Activated CD4-positive, alpha-beta T cell treated with anti-CD3 and anti-CD28 coated beads for 4 hours (primary cell): ENCODE measurements at places on chromosomes 6 and 20.

DNA sequence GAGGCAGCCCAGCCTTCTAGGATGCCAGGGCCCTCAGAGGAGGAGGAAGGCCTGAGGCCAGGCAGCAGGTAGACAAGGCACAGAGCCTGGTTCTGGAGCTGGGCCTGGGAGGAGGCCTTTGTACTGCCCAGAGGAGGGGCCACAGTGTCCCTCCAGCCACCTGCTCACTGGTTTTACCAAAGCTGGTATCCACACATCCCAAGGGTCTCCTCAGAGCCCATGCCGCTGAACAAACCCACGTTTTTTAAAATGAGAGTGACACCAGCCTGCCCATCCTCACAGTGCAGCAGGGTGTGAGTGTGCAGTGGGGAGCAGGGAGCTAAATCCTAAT lies 162.7 kb downstream of the LY86 start:
- DNase-seq: no peak

DNA sequence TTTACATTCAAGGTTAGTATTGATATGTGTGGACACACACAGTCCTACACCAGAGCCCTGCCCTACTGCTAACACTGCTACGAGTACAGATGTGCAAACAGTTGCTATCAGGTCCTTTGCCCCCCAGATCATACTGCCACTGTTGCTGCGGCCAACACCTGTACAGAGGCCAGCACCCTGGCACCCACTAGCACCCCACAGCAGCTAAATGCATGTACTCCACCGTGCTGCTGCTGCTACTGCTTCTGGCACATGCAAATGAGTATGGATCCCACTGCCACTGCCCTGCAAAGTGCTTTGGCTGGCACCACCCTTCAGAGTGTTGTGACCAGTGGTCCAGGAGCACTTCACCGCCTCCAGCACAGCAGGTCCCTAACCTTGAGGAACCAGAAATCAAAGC lies 621.9 kb downstream of the GRIK2 start:
- no peak for DNase-seq

- DNase-seq: no peak
Measured at GRCh38 chr6:151862461-151862860, 55.0 kb downstream of the ESR1 start.

DNA sequence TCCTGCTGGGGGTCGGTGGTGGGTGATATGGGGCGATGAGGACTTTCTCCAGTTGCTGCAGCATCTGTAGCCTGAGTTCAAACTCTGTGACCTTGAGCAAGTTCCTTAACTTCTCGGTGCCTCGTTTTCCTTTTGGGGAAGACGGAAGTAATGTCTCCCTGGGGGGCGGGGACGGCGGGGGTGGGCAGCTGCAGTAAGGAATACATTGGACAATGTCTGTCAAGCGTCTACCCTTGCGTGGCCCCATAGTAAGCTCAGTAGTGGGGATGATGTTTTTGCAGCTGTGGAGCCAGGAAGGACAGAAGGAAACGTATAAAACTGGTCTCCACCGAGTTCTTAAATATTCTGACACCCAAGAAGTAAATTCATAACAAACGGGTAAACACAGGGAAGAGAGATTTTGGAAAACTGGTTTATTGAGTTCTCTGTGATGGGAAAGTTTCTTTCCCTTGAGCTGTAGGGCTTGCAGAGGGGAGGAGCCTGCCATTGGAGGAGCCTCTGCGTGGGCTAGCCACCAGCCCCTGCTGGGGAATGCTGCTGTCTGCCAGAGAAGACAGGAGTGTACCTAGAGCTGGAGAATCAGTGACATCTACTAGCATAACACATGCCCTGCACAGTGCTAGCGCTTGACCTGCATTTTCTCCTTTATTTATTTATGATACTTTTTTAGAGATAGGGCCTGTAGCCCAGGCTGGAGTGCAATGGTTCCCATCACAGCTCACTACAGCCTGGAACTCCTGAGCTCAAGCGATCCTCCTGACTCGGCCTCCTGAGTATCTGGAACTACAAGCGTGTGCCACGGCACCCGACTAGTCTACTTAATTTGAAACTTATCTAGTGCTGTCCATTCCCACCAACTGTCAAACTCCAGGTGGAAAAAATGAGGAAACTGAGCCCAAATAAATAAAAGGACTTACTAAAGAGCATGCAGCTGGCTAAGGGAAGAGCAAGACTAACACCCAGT lies 1.2 kb upstream of the ACSS1 start:
- no peak for DNase-seq

DNA sequence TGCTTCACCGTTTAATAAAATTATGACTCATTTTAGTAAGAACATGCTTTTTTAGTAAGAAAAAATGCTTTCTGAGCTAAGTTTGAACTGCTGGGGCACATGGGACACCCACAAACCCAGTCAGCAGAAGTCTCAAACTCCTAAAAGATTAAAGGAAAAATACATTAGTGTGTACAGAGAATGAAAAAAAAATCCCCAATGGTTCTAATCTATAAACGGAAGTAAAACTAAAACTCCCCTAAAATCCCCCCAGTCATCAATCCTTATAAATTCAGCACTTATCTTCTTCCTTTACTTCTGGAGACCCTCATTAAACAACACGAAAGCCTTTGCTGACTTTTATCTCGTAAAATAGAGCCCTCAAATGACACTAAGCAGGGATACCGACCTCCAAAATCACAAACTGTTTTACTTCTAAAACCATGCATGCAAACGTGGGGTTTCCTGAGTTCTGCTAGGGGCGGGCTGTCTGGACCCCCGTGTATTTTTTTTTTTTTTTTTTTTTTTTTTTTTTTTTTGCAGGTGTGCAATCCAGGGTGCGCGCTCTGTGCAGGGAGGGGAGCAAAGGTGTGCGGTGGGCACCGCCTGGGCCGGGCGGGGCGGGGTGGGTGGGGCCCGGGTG lies 1.1 kb upstream of the MYB start:
- peak; percentile 23 for DNase-seq

- no peak for DNase-seq
Measured at GRCh38 chr20:23782366-23782983, 31.7 kb upstream of the CST1 start.

GRCh38 chr20:46629341-46629740 lies 21.9 kb downstream of the SLC13A3 start:
- DNase-seq: no peak

DNA sequence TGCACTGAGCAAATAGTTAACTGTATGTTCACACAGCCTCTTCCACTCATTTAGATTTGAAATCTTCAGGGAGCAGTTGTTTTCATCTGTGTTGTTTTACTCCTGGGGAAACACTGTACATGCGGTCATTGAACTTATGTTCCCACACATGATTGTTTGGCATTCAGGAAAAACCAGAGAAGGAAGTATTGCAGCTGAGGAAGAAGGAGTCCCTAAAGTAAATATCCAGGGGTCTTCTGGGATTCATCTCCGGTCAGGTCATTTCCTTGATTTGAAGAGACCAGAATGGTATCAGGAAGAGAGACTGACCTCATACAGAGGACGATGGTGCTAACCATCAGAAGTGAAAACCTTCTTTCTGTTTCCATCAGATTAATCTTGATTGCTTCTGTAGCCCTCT lies 52.5 kb downstream of the DCBLD1 start:
- no peak for DNase-seq

DNA sequence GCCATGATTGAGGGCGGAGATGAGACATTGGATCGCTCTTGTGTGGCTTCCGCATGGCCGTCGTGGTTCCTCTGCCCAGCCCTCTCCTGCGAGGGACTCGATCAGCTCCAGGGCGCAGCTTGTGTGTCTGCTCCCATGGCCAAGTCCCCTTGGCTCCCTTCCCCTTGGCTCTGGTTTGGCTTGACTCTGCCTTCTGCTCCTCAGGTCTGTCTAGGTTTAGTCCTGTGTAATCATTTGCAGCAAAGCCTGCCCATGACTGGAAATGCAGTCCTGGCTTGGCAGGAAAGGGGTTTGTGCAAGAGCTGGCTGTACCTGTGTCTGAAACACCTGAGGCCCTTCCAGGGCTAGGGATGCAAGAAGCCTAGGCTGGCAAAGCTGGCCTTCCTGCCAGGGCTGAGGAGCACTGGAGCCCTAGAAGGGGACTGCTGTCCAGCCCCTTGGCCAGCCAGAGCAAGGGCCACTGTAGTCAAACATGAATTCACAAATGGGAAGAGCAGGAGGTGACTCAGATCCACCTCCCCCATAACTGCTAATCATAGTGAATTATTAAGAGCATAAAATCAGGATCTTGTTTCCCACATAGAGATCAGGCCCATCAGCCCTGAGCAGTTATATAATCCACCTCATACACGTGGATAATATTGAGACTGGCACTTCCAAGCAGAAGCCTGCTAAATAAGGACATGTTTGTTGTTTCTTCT lies 196.8 kb downstream of the FARS2 start:
- DNase-seq: no peak

GRCh38 chr6:162854734-162855191 lies 127.0 kb downstream of the PACRG start:
- no peak for DNase-seq

GRCh38 chr6:157410045-157410444 lies 29.1 kb downstream of the ZDHHC14 start:
- DNase-seq: no peak

DNA sequence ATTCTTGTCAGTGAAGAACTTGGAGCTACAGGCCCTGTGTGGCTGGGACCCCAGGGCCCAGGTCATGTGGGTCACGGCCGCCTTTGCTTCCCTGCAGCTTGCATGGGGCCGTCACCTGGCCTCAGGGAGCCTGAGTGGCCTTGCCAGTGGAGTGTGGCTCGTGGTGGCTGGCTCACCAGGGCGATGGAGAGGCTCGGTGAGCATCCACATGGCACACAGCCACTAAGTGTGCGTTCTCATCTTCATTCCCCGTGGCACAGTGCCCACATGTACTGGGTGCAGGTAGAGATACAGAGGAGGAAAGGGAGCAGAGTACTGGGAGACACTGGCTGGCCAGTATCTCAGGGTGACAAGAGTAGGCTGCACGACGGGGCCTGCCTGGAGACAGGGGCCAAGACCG lies 21.5 kb downstream of the MANBAL start:
- no peak for DNase-seq

- no peak for DNase-seq
Measured at GRCh38 chr6:57342148-57342669, 24.8 kb downstream of the PRIM2 start.

DNA sequence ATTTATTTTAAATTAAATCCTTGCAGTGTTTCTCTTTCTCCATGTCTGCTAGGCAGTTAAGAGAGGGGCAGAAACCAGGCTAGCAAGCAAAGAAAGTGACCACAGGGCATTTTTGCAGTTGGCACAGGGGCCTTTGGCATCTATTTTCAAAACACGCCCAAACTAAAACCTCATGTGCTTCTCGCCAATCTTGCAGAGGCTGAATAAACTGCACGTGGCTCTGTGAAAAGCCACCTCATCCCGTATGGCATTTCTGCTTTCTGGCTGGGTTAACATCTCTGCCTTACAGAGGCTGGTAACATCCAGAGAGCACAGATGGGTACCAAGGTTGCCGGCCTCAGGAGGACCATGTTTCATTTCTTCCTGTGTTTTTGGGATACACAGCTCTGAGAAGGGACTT lies 54.6 kb downstream of the GJA10 start:
- no peak for DNase-seq

DNA sequence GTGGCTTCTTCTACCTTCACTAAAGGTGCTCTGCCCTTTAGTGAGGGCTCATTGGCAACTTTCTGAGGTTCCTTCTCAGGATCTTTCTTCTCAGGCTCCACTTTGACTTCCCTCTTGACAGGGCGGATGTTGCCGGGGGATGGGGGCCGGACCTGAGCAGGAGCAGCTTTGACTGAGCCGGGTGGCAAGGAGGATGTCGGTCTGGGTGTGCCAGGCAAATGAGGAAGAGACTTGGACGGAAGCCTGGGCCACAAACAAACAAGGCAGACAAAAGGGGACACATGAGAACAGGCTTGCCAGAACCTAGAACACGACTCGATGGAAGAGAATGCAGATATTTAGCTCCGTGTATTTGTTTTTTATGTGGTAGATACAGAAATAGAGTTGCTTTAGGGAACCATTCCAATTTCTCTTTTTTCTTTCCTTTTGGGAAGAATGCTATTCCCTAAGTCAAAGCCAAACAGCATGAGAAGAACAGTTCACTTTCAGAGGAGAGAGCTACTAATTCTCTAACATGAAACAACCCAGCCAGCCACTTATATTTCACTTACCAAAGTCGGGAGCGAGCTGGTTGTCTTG lies 76.2 kb upstream of the BCLAF1 start:
- peak; percentile 3 for DNase-seq

GRCh38 chr6:53888931-53889330 lies 94.1 kb downstream of the LRRC1 start:
- no peak for DNase-seq

GRCh38 chr20:32626859-32627636 lies 41.9 kb upstream of the NOL4L start:
- DNase-seq: no peak

DNA sequence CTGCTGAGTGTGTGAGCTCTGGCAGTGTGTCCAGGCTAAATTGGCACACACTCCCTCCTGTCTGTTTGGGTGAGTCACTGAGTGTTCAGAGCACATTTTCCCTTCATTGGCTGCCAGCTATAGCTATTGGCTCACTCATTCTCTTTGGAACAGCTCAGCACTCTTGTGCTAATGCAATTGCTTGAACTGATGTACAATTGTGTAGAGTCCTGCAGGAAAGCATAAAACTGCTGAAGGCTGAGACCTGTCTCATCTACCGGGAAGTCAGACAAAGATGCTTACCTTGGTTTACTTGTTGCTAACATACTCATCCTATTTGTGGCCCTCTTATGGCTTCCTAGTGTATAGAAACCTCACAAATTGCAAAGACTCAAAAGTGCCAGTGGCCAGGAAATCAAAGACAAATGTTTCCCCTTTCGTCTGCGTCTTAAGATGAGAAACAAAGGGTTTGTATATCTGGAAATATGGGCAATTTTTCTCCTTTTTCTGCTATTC lies 351.0 kb downstream of the BCKDHB start:
- DNase-seq: no peak

DNA sequence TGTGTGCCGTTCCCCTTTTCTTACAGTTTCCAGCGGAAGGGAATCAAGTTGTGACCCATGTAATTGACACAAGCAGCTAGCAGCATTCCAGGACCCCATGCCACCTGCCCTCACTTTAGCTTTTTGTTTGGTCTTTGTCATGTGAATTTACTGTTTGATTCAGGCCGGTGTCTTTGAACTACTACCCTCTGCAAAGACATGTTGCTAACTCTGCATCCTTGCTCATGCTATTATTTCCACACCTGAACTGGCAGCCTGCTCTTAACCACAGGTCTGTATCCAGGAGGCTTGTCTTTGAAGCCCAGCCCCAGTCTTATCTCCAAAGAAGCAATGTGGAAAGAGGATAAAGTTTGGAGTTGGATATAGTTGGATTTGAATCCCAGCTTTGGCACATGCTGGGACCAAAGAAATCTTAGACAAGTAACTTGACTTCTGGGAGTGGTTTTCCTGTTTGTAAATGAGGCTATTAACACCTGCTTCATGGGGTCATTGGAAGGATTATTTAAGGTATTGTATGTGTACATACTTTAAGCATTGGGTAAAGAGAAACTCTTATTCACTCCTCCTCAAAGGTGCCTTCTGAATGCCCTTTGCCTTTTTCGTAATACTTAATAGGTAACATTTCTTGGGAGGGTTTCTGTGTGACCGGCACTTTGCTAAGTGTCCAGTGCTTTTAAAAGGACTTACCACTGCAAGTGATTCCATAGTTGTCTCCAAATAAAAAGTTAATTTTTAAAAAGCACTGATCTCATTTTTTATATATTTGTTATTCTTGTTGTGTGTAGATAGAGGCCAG lies 52.4 kb downstream of the RALY start:
- DNase-seq: no peak
